ENCODE measurements at places on chromosomes 1 and 21.
A peak's percentile ranks its signal among the peaks of the same experiment; 100 is the strongest.

DNA sequence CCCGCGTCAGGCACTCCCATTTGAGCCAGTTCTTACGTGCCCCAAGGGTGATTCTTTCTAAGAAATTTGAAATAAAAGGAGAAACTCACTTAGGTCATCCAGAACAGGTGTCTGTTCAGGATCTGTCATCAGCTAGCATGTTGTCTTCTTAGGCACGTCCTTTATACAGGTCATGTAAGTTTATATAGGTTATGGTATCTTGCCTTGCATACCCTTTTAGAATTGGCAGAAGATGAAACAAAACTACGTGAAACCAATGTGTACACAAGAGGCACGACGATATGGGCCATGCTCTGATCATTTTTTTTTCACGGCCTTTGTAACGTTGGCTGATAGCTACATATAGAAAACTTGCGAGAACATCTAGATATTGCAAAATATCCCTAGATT lies 579 bp upstream of the GTF2B start:
- peak; percentile 13 for DNase-seq

GRCh38 chr1:40078512-40079333 lies 18.3 kb downstream of the PPT1 start:
- DNase-seq, result peak; percentile 59

GRCh38 chr1:68181165-68181556 lies 51.2 kb downstream of the WLS start:
- DNase-seq, result no peak

GRCh38 chr1:18907917-18908845 lies 5.8 kb upstream of the ALDH4A1 start:
- DNase-seq, result no peak

DNA sequence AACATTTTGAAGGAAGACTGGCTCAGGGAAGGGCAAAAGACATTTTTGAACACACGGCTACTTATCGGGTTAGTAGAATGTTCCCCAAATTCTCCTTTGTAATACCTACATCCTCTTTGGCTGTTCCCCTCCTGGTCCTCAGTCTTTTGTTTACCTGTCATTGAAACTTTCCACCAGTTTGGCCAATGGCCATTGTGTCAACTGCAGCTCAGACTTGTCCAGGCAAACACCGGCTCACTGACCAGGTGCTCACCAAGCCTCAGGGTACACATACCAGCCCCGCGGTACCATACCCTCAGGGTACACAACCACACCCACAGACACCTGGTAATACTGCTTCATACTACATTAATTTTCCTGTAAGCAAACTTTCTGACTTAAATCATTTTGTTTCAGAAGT lies 84.8 kb upstream of the ZNF648 start:
- DNase-seq, result peak; percentile 38

GRCh38 chr1:7648761-7649384 lies 122.2 kb upstream of the VAMP3 start:
- DNase-seq, result peak; percentile 13

DNA sequence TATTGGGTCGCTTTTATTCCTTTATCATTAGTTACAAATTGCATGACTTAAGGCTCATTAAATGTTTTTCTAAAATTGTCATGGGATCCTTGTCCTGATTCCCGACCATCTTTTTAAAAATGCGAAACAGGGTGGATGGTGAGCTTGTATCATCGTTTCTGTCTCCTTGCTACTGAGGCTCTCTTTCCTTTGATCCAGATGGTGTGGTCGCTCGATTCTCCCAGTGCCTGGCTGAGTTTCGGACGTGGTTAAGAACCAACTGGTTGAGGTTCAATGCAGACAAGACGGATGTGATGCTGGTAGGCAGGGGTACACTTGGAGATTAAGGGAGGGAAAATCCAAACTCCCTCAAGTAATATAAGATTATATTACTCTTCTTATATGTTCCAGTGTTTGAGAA lies 1.2 kb downstream of the MIER1 start:
- DNase-seq, result no peak

DNA sequence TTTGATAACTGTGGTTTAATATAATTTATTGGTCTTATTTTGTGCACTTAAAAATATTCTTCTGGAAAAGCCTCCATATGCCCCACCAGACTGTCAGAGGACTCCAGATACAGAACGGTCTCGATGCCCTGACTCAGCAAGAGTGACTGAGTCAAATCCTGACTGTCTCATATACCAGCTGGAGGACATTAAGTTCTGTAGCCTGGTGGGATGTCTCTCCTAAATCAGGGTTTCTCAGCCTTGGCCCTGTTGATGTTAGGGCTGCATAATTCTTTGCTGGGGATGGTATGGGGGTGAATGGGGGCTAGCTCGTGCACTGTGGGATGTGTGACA lies 67.7 kb upstream of the TLR5 start:
- DNase-seq, result no peak

DNA sequence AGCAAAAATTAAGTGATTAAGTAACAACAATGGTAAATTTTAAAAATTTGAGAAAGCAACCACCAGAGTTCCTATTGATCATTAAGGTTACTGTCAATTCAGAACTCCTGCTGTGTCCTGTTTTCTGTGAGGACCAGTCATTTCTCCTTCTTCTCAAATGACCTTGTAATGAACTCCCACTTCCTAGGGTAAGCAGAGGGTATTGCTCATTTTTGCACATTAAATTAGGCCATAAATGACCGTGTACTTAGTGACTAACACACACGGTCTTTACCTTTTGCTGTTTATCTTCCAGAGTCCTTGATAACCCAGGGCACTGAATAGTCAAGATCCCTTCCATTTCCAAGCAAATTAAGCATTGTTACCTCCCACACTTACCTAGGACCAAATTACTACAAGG lies 227.5 kb upstream of the LYPLAL1 start:
- DNase-seq, result peak; percentile 51

DNA sequence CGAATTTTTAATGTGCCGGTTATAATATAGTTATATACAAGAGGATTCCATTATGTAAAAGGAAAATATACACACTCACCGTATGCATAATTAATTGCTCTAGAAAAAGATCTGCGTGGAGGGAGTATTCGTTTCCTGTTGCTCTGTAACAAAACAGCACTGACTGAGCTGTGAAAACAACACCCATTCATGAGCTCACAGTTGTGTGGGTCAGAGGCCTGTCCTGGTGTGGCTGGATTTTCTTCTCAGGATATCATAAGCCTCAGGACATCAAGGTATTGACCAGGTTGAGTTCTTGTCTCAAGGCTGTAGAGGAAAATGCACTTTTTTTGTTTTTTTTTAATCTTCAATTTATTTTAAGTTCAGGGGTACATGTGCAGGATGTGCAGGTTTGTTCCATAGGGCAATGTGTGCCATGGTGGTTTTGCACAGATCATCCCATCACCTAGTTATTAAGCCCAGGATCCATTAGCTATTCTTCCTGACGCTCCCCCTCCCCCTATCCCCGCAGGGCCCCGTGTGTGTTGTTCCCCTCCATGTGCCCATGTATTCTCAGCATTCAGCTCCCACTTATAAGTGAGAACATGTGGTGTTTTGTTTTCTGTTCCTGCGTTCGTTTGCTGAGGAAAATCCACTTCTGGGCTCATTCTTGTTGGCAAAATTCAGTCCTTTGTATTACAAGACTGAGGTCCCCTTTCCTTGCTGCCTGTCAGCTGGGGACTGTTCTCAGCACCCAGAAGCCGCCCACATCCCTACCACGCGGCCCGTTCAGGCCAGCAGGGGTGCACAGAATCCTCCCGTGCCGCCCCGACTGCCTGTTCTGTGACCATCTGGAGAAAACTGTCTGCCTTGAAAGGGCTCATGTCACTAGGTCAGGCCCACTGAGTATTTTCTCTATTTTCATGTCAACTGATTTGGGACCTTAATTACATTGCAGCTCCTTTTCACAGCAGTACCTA lies 87.4 kb upstream of the ERRFI1 start:
- no peak for DNase-seq

GRCh38 chr1:1397839-1398523 lies 1.2 kb downstream of the CCNL2 start:
- peak; percentile 55 for DNase-seq

- peak; percentile 44 for DNase-seq
Observed at GRCh38 chr1:154910851-154911250, 25.7 kb downstream of the PMVK start.

- DNase-seq, result no peak
Observed at GRCh38 chr1:111618961-111619634, 491 bp upstream of the RAP1A start.

GRCh38 chr21:45248893-45249381 lies 38.8 kb downstream of the POFUT2 start:
- DNase-seq, result no peak
